ENCODE measurements at places on chromosomes 16 and 17.
A peak's percentile ranks its signal among the peaks of the same experiment; 100 is the strongest.

DNA sequence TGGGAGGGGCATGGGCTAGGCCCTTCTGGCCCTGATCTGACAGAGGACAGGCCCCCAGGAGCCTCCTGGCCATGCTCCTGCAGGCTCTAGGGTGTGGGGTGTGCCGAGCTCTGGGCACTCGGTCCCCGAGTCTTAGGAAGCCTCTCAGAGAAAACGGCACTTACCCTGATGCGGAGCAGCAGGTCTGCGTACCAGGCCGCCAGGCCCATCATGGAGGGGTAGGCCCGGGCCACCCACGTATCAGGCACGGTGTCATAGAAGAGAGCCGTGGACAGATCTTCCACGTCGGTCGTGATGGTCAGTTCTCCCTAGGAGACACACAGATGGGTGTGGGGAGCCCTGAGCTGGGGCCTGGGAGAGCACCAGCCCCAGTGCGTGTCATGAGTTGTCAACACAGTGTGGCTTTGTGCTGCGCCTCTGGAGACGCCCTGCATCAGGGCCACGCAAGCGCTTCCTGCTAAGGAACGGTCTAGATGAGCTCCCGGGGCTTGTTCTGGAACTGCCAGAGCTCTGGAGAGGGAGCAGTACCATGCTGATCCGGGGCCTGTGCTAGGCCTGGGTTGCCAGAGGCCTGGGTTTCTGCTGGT, 47.9 kb downstream of the PGS1 start:
- DNase-seq: no peak

DNA sequence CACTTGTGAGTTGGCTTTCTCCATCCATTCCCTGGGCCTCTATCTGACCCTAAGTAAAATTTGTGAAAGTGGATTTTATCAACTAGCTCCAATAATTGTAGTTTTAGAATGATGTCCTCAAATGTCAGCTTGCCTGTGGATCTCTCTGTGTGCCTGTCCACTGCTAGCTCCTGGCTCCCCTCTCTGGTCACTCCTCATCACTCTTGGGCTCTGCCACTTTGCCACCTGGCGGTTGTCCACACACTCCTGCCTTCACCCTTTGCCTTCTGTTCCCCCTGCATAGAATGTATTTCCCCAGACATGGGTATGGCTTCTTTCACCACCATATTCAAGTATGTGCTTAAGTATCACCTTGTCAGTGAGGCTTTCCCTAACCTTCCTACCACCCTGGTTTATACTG, 19.8 kb downstream of the ANKFN1 start:
- DNase-seq: no peak

- no peak for DNase-seq
Measured at GRCh38 chr16:57190136-57190535, 4.0 kb downstream of the RSPRY1 start.

DNA sequence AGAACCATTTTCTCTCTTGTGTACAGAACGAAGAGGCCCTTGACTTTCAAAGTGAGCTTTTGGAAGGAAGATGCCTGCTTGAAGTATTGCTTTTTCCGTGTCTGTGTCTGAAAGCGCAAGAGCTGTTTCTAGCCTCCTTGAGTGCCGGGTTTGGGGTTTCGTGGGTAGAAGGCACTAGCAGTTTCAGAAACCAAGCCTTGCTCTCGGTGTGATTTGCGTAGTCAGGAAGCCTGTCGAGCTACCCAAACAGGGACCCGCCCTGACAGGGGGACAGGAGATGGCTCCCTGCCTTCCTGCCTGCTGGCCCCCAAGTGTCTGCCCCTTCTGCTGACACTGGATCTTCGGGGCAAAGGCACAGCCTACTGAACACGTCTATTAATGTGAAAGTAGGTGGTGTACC, 322.0 kb downstream of the MAF start:
- peak; percentile 77 for DNase-seq

DNA sequence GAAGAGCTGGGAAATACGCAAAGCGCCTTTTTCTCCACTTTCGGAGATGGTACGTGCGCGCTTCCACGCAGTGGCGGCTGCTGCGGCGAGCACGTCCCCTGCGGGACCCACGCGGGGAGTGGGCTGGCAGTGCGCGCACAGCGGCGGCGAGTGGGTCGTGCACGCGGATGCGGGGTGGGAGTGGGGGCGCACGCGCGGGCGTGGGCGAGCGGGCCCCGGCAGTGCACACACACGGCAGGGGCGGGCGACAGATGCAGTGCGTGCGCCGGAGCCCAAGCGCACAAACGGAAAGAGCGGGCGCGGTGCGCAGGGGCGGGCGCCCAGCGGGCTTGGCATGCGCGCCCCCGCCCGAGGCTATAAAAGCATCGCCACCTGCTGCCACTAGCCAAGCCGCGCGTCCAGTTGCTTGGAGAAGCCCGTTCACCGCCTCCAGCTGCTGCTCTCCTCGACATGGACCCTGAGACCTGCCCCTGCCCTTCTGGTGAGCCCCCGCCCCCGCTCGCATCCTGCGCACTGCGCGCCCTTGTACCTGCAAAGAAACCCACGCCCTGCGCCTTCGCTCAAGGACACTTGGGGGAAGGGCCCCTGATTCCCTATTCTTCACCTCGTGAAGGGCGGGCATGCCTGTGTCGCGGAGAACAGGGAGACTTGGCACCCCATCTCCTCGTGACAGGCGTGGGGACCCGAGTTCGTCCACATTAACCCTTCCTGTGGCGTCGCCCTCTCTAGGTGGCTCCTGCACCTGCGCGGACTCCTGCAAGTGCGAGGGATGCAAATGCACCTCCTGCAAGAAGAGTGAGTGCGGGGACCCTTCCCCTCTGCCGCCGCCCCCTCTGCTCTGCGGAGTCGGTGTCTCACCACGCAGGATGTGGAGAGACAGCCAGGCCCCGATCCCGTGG, at the start of gene MT3:
Gene MT3 (plus strand): TSS at position 388 of the 899 bp plus-strand sequence. CDS start 63 bp downstream, at position 451.
- DNase-seq: peak; percentile 54

- DNase-seq: no peak
Measured at GRCh38 chr16:4373356-4373908, 1.8 kb downstream of the VASN start.

Measured in stimulated activated CD8-positive, alpha-beta memory T cell treated with anti-CD3 and anti-CD28 coated beads, Interleukin-4, amount 100 ng/mL, for 48 hours (primary cell).